Stimulated activated CD8-positive, alpha-beta memory T cell treated with anti-CD3 and anti-CD28 coated beads, Interleukin-7, amount 100 ng/mL, for 48 hours (primary cell): ENCODE measurements at places on chromosomes 11 and 22.

GRCh38 chr11:34707462-34707840, 86.6 kb downstream of the EHF start:
- no peak for DNase-seq

- DNase-seq = no peak
These were observed 169.6 kb upstream of the SYN3 start for GRCh38 chr22:33227791-33228190.

DNA sequence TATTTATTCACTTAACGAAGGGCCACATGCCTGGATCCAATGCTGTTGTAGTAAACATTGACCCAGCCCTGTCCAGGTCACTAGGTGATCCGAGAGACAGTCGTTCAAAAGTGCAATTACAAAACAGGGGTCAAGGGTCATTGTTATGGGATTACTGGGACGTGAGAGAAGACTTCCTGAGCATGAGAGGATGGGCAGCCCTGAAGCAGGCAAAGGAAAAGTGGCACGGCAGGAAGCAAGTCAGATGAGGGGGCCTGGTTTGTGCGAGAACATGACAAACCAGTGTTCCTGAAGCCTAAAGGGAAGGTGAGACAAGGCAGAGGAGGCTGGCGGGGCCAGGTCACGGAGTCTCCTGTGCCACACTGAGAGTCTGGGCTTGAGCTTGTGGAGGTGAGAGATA, 15.8 kb upstream of the MMP20 start:
- no peak for DNase-seq

GRCh38 chr22:48703265-48703941, 1124.3 kb downstream of the BRD1 start:
- no peak for DNase-seq

- peak; percentile 68 for DNase-seq
These were observed 16.5 kb upstream of the PRR5 start for GRCh38 chr22:44685384-44686056.

GRCh38 chr11:109040303-109040702, 375.4 kb downstream of the DDX10 start:
- DNase-seq = no peak

- no peak for DNase-seq
These were observed 7.1 kb upstream of the VWA5A start for GRCh38 chr11:124108156-124108555.

DNA sequence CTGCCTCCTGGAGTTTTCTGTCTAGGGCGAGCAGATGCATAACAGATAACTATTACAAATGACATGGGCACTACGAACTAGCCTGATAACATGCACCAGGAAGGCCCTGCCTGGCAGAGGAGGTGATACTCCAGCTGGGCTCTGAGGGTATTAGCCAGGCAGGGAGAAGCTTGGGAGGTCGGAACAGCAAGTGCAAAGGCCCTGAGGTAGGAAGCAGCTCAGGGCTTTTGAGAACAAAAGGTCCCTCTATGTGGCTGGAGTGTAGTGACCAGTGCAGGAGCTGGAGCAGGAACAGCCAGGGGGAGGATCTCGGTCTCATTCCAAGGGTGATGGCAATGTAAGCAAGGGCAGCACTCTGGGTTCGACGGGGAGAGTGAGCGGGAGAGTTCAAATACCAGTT, 61.6 kb upstream of the TCF20 start:
- DNase-seq = no peak

DNA sequence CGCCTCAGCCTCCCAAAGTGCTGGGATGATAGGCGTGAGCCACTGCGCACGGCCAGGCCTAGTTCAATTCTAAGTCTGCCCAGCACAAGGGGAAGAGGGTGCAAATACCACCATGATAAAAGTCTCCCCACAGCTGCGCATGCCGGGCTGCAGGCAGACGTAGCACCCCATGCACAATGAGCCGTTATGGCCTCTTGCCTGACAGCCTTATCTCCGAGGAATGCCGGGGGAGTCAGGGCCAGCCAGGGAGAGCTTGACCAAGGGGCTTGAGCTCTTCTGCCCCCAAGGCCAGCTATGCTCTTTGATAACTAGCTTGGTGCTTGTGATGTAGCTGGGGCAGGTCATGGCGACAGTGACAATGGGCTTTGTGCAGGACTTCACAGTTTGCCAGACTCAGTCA, 13.7 kb upstream of the SCUBE1 start:
- DNase-seq = no peak

DNA sequence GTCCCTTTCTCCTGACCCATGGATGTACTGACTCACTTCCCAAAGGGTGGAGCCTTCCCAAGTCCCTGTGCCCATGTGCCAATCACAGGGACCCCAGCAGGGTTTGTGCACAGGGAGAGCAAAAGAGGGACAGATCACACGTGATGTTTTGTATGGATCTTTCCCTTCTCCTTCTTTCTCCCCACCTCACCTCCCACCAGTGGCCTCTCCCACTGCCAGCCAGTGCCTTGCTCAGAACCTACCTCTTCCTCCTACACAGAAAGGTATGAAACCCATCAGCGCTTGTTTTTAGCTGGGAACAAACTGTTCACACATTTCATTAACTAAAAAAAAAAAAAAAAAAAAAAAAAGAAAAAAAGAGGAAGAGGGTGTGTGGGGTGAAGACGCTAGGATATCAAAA, 112.9 kb downstream of the DSCAML1 start:
- DNase-seq = no peak

GRCh38 chr22:31496735-31497146, 405 bp downstream of the SFI1 start:
- no peak for DNase-seq

DNA sequence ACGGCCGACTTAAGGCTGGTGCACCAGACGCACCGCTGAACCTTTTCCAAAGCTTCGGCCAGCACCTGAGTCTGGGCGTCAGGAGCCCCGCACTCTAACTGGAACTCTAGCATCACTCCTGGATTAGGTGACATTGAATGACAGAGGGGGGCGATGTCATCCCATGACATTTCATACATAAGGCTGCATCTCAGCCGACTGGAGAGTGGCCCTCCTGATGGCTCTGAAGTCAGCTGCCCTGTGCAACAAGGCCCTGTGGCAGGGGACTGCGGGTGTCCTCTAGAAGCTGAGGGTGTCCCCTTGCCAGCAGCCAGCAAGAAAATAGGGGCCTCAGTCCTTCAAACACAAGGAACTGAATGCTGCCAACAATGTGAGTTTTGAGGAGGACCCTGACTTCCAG, 10.1 kb upstream of the FADS3 start:
- DNase-seq = no peak

- no peak for DNase-seq
These were observed 35.5 kb downstream of the PIWIL4 start for GRCh38 chr11:94602430-94603372.

DNA sequence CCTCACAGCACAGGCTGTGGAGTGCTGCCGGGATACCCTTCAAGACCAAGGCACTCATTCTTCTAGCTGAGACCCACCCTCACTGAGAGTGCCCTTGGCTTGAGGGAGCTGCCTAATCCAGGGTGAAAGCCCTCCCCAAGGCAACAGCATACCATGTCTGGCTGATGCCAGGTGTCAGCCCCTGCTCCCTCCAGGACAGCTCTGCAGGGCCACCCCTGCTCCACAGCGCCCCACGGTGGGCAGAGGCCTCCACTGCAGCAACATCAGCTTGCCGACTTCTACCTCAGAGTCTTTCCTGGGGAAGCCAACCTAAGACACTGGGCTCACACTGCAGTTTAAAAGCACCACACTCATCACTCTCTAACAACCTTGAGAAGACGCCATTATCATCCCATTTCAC, 29.0 kb downstream of the TTLL1 start:
- peak; percentile 6 for DNase-seq

DNA sequence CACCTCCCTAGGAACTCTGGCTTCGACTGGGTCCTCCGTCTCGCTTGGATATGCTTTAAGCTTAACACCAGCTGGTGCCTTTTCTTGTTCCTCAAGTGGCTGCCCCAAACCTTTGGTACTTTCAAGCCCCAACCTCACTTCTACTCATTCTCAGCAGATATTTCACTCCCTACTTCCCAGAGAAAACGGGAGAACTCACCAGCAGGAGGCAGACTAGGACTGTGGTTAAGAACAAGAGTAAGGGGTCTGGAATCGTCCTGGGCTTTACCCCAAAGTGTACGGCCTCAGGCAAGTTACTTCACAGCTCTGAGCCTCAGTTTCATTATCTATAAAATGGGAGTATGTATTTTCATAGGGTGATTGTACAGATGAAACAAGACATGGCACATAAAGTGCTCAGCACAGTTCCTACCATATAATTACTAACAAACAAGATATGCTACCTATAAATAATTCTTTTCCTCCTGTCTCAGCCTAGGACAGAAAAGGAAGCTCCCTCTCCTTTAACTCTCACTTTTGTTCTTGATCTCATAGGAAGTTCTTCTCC, 37.8 kb downstream of the PAMR1 start:
- no peak for DNase-seq

- no peak for DNase-seq
These were observed 4.8 kb upstream of the NAP1L4 start for GRCh38 chr11:2996976-2997375.

GRCh38 chr11:100575860-100576717, 111.0 kb upstream of the ARHGAP42 start:
- DNase-seq = no peak

GRCh38 chr22:37790234-37790633, 17.5 kb upstream of the GCAT start:
- no peak for DNase-seq

GRCh38 chr11:61023086-61023965, 51.8 kb downstream of the CD6 start:
- DNase-seq = no peak

GRCh38 chr11:47946682-47947559, 33.4 kb upstream of the PTPRJ start:
- DNase-seq = no peak

DNA sequence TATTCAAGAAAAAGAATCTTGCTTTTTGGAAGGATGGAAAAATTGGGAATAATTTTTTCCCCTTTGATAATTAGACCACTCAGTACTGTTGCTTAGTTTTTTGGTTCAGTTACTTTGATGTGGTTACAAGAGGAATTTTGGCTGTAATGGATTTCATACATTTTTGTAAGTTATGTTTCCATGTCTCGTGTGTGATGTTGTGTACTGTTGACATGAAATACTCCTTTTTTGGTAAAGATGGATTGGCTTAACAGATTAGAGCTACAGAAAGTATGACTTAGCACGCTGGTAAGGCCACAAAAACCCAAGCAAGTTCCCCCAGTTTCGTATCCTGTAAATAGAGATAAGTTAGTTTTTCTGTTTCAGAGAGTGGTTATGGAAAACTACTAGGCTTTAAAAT, 11.9 kb downstream of the TBCEL start:
- DNase-seq = no peak

DNA sequence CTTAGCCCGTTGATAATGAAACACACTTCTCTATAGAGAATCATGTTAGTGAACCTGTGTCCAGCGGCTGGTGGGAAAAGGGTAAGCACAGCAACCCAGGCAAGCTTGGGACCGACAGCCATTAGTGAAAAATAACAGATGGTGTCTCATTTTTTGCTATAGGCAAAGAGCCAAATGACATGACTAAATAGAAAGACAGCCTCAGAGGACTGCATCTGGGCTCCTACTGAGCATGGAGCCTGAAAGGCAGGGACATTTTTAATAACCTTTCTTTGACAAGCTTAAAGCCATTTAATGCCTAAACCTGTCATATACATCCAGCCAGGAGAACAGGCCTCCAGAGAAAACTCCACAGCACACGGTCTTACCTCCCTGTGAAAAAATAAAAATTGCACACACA, 67.0 kb downstream of the FANCF start:
- DNase-seq = no peak

DNA sequence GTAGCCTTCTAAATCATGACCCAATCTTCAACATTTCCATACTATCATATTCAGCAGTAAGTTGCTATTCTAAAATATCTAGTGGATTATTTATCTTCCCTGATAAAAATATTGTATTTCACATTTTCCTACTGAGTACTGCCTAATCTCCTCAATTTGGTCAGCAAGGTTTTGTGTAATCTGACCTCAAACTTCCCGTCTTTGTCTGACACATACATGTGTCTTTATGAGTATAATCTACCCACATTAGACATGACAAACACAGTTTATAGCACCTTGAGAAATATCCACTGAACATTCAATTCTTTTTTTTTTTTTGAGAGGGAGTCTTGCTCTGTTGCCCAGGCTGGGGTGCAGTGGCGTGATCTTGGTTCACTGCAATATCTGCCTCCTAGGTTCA, 113.7 kb upstream of the LUZP2 start:
- no peak for DNase-seq

GRCh38 chr11:95375451-95375850, 144.4 kb upstream of the SESN3 start:
- no peak for DNase-seq

- DNase-seq = no peak
These were observed 107.4 kb downstream of the ZBTB16 start for GRCh38 chr11:114166897-114167323.

GRCh38 chr11:30322191-30322590, 713 bp upstream of the ARL14EP start:
- DNase-seq = no peak

DNA sequence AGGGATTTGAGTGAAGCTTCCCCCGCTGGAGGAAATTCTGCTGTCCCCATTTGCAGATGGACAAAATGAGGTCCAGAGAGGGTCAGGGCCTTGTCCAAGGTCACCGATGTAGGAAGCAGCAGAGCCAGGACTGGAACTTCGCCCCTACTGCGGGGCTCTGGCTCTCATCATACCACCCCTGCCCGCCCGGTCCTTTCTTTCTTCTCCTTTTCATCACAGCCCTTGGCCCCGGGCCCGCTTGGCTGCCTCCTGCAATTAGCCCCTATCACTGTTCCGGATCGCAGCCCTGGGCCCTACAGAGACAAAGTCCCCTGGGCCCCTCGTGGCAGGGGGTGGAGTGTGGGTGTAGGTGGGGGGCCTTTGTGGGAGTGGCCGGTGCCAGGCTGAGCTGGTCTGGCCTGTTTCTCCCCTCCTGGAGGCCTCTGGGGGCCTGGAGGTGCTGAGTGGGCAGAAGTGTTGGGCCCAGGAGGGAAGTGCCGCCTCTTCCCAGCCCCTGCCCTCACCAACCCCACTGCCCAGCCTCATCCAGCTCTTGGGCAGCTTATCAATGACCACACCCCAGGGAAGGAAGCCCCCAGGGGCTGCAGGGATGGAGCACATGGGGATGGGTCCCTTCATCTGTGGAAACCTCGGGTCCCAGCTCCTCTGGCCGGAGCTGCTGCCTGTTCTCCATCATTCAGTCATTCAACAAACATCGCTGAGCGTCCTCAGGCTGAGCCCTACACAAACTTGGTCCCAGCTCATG, 3.4 kb downstream of the EMID1 start:
- no peak for DNase-seq

- DNase-seq = no peak
These were observed 69.6 kb downstream of the PPP2R1B start for GRCh38 chr11:111696556-111696955.

DNA sequence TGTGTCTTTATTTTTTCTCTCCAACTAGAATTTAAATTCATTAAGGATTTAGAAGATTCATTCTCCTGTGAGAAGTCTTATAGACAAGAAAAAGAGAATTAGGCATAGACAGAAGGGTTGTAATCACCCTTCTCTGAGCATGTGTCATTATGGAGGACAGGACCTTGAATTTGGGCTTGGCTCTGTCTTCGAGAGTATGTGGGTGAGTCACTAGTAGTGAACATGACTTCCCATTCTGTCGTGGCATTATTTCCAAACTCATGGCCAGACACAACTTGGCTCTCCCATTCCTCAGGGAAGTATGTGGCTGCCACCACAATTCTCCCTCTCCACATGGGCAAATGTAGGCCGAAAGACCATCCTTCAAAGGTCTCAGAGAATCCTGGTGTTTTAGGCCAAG, 14.3 kb upstream of the ANKK1 start:
- DNase-seq = no peak
